ENCODE measurements at places on chromosomes 2 and 18. TPM values are rescaled to one million over a fixed set of nuclear protein-coding genes. Genes with fewer than 3 reads are reported as not detected.

Gene SLC8A1
- 30.6 TPM for total RNA-seq

Gene BCS1L
- 26.2 TPM for total RNA-seq

Gene FAM228A
- 1.3 TPM for total RNA-seq

Gene PSMA8
- not detected for total RNA-seq

Gene BUB1
- 18.2 TPM for total RNA-seq

Gene DYSF
- total RNA-seq: 100 TPM

Gene ASB18
- 3.5 TPM for total RNA-seq

Gene PAIP2B
- 16.2 TPM for total RNA-seq

Gene LYG2
- total RNA-seq: not detected

Gene ANKRD30BL
- total RNA-seq: 0.31 TPM

Gene SPC25
- 3.4 TPM for total RNA-seq

Gene RFTN2
- 20.4 TPM for total RNA-seq

Gene COL5A2
- total RNA-seq: 607 TPM

Gene AFF3
- total RNA-seq: 18.0 TPM

Gene GAREM1
- 14.0 TPM for total RNA-seq

Gene RPRM
- 0.21 TPM for total RNA-seq

Gene BOLL
- 2.8 TPM for total RNA-seq

Gene TPGS2
- 50.1 TPM for total RNA-seq

Gene SERPINB4
- not detected for total RNA-seq

Gene SCN3A
- 2.8 TPM for total RNA-seq

Gene SLC39A6
- 39.5 TPM for total RNA-seq

Gene MC2R
- not detected for total RNA-seq

Gene PLGLB2
- 2.6 TPM for total RNA-seq

Gene SLC23A3
- total RNA-seq: 0.92 TPM

Gene NBAS
- total RNA-seq: 73.3 TPM

Gene HOXD1
- total RNA-seq: not detected

Gene SKA1
- 2.6 TPM for total RNA-seq

Gene MAP2
- total RNA-seq: 11.5 TPM

Gene UCN
- total RNA-seq: not detected

Gene FHOD3
- 33.0 TPM for total RNA-seq

Gene ALPI
- total RNA-seq: not detected

Gene TXNL1
- total RNA-seq: 63.2 TPM

Gene PCARE
- total RNA-seq: 3.3 TPM

Gene WDSUB1
- 11.2 TPM for total RNA-seq

Gene ITGB6
- 61.3 TPM for total RNA-seq

Gene RTP5
- total RNA-seq: not detected

Gene CCDC148
- total RNA-seq: 2.1 TPM

Gene SERPINB10
- total RNA-seq: 7.0 TPM

All from tongue (tissue), 3 donors.